Stimulated activated CD4-positive, alpha-beta T cell treated with anti-CD3 and anti-CD28 coated beads, Interleukin-4, amount 100 ng/mL, for 4 hours (primary cell): ENCODE measurements at places on chromosomes 5 and 9.
A peak's percentile ranks its signal among the peaks of the same experiment; 100 is the strongest.

DNA sequence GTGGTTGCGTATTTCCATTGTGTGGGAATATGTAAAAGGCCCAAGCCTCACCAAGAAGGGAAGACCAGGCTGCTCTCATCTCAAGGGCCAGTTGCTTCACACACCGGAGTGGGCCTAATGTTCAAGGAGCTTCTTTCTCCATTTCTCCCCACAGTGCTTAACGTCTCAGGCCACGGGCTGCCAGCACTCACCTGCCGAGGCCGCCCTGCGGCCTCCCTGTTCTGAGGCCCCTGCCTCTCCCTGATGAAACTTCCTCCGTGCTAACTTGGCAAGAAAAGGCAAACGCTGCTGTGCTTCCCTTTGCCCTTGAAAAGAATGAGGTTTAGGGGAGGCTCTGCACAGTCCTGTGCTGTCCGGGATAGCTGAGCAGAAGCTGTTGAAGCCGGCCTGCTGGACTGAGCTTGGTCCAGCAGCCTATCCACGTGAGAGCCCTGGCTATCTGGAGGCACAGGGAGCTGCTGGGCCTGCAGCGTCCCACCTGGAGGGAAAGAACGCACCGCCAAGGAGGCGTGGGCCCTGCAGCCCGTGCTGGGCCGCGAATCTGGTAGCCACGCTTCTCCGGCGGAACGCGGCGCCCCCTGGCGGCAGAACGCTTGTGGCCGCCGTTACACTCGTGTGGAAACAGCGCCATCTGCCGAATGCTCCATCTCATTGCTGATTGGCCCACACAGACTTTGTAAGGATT lies 73.5 kb upstream of the PRSS3 start:
- DNase-seq, result peak; percentile 73

GRCh38 chr9:127776195-127776923 lies 2.1 kb downstream of the SH2D3C start:
- peak; percentile 78 for DNase-seq

- DNase-seq, result no peak
Measured at GRCh38 chr9:700365-701282, 140.9 kb upstream of the DMRT1 start.

GRCh38 chr5:76622973-76623596 lies at the start of gene F2RL2:
TSS of gene F2RL2 (minus strand) at chr5:76623403. CDS start at chr5:76623230, 173 bp downstream.
- DNase-seq, result no peak

- no peak for DNase-seq
Measured at GRCh38 chr5:173808079-173808808, 79.9 kb upstream of the CPEB4 start.

DNA sequence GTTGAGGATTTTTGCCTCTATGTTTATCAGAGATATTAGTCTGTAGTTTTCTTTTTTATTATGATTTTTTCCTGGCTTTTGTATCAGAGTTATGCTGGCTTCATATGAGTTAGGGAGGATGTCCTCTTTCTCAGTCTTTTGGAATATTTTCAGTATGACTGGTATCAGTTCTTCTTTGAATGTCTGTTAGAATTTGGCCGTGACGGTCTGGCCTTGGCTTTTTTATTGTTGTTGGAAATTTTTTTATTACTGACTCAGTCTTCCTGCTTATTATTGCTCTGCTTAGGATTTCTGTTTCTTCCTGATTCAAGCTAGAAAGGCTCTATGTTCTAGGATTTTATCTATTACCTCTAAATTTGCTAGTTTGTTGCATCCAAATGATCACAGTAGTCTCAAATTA lies 421.9 kb downstream of the CDH10 start:
- DNase-seq, result no peak

DNA sequence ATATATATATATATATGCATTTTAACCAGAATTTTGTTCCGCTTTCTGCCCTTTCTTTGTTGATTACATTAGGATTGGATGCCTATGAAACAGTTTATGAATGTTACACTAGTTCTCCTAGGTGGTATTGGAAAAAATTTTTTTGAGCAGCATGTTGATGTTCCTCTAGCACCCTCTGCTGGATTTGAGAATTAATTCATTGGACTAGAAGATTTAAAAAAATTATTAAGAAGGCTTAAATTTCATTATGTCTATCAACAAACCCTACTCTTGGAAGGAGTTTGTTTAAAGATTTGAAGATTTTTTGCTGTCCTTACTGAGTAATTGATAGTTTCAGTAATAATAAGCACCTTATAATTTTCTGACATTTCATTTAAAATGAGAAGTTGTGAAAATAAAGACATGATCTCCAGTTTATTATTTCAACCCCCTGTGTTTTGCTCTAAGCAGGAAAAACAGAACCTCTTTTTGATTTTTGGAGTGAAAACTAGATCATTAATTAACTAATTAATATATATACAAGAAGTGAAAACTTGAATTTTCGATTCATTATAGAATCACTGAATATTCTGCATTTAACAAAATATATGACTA lies 89.6 kb downstream of the CCDC171 start:
- no peak for DNase-seq

DNA sequence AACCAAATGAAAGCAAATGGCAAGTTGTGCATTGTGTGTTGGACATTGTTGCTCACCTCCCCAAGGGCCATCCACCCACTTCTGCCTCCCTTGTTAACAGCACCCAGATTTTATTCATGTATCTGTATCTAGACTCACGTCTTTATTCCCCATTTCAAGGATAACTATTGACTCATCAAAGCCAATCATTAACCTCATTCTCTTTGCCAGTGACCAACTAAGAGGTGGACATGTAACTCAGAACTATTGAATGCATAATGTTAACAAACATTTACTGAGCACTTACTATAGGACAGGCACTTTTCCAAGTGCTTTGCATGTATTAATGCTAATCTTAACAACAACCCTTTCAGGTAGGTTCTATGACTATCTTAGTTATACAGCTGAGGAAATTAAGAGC lies 45.2 kb upstream of the SMARCA2 start:
- DNase-seq, result no peak

- DNase-seq, result no peak
Measured at GRCh38 chr5:35516271-35516670, 101.4 kb upstream of the SPEF2 start.

DNA sequence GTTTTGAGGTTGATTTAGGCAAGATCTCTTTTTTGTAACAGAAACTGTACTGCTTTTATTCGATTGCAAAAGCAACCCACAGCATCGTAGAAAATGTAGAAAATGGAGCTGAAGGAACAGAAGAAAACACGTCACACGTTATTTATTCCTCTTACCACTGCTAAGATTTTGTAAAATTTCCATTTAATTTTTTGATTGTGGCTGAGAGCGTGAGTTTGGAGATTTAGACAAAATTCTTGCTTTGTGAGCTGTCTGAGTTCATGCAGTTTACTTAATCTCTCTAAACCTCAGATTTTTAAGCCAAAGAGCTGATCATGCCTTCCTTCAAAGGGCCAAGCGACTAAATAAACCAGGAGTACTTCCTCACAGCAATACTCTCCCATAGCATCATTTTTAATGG lies 24.8 kb downstream of the DPYSL3 start:
- no peak for DNase-seq

GRCh38 chr9:94826044-94826443 lies 99.5 kb downstream of the AOPEP start:
- DNase-seq, result no peak

GRCh38 chr5:89582768-89583339 lies 699.9 kb upstream of the MEF2C start:
- DNase-seq, result no peak

- DNase-seq, result no peak
Measured at GRCh38 chr5:117568622-117569021, 994.0 kb upstream of the SEMA6A start.

DNA sequence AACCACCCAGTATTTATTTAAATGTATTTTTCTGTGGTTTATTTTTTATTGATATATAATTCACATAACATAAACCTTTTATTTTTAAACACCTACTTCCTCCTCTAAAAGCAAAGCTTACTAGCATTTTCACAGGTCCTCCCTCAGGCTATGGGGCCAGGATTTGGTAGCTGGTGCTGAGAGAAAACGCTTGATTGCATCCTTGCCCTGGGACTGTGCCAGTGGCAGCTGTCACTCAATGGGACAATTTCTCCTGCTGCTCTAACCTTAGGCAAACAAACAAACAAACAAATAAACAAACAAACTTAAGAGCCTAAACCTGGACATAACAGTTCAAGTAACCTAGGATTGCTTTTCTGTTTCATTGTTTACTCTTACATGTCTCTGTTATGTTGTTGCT lies 102.7 kb downstream of the FOCAD start:
- no peak for DNase-seq

DNA sequence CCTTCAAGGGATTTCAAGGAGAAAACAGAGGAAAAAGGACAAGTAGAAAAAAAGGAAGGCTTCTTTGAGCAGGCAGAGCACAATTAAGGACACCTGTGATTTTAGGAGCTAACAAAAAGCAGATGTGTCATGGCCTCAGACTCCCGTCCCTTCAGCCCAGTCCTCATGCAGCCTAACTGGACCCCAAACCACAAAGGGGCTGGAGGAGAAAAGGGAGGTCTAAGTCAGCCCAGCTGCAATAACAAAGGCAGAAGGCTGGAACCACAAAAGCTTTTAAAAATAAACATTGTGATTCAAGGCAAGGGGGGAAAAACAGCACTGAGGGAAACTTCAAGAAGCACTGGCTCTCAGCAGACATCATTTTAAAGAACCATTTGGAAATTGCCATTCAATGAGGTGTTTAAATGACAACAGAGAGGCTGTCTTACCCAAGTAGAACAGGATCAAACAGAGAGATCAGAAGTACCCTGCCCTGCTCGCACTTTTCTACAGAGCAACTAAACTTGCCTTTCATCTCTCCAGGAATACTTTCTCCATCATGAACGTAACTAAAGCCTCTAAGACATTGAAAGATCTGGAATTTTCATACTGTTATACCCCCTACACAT lies 89.3 kb downstream of the SEMA5A start:
- DNase-seq, result no peak

DNA sequence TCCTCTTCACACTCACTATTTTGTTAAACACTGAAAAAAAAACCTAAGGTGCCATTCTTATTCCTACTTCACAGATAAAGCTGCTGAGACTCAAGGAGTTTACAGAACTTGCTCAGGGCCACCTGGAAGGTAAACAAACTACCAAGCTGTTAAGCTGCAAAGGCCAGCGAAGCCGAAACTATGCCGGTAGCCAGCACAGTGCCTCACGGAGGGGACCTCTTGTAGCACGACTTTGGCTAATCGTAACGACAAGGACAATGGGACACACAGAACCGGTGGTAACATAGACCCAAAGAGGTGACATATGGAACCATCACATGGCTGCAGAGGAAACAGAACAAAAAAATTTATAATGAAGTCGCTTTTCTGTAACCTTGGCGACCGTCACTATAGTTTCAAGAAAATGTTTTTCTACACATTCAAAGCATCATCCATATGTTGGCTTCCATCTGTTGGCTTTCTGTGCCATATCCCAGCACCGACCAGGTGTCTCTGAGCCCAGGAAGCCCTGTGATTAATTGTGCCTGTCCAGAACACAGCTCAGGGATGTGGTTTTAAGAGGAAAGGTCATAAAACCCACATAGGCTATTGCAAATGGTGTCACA lies 60.3 kb downstream of the S1PR3 start:
- DNase-seq, result no peak

GRCh38 chr5:38932854-38933408 lies 87.1 kb downstream of the OSMR start:
- DNase-seq, result no peak

DNA sequence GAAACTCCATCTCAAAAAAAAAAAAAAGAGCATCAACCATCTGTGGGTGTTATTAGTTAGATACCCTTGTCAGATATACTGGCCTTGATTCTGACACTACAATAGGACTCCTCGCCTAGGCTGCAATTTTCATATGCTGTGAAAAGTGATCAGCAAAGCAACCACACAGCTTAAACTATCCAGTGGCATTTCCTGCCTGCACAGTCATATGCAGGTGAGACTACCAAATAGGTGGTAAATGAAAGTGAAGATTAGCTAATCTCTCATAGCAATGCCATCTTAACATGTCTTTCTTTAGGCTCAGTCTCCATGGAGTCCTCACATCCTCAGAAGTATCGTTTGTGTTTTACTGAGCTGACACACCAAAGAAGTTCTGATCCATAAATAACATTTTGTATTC lies 40.8 kb downstream of the GRAMD2B start:
- no peak for DNase-seq

- peak; percentile 60 for DNase-seq
Measured at GRCh38 chr9:129143031-129143927, 32.1 kb downstream of the PTPA start.

GRCh38 chr9:96255698-96256097 lies 46.3 kb downstream of the HSD17B3 start:
- no peak for DNase-seq

DNA sequence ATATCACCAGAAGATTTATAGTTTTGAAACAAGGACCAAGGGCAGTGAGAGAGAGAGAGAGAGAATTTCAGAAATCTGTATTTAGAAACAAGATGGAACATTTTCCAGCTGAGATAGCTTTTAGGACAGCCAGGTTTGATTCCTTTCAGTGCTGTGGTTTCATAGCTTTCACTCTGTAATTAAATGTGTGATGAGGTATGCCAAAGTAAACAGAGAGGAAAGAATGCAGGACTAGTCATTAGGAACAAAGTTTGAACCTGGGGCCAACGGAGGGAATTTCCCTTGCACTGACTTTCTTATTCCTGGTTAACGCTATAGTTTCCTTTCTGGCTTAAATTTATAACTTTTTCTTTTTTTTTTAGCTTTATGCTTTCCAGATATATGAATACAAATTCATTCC lies 10.0 kb upstream of the CCL28 start:
- no peak for DNase-seq

GRCh38 chr5:15946026-15946425 lies 233.6 kb downstream of the MARCHF11 start:
- DNase-seq, result no peak

DNA sequence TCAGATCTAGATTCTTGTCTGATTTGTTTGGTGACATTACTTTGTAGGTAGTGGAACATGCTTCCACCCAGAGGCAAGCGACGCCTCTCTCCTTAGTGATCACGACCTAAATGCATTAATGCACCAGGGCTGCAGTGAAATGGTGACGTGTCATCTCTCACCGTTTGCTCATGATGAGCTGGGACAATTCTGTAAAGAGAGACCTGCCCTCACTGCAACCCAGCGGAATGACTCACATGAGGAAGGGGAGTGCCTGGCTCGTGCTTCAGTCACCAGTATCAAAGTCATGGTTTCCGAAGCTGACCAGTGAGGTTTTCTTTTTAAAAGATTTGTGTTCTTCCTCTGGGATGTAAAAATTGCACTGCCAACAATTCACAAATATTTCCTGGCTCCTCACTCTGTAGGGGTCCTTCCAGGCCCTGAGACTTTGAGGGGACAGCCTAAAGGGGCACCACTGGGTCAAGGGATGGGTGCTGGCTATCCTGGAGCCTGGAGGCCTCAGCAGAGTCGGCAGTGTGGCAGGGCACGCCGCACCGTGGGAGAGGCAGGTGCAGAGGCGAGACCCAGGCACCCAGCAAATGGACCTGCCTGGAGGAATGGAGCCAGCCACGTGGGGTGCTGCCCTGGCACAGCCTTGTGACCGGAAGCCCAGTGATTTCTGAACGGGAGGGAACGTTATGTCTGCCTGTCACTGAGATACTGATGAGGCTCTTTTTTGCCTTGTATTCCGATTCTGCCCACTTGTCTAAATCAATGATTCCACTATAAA lies 17.3 kb downstream of the QSOX2 start:
- DNase-seq, result no peak

GRCh38 chr5:160851451-160851850 lies 560 bp downstream of the ATP10B start:
- no peak for DNase-seq
